SIG-M5 (cell line): ENCODE measurements at places on chromosomes 1 and 21.

- no peak for DNase-seq
Observed at GRCh38 chr1:240621249-240621648, 9.3 kb upstream of the GREM2 start.

DNA sequence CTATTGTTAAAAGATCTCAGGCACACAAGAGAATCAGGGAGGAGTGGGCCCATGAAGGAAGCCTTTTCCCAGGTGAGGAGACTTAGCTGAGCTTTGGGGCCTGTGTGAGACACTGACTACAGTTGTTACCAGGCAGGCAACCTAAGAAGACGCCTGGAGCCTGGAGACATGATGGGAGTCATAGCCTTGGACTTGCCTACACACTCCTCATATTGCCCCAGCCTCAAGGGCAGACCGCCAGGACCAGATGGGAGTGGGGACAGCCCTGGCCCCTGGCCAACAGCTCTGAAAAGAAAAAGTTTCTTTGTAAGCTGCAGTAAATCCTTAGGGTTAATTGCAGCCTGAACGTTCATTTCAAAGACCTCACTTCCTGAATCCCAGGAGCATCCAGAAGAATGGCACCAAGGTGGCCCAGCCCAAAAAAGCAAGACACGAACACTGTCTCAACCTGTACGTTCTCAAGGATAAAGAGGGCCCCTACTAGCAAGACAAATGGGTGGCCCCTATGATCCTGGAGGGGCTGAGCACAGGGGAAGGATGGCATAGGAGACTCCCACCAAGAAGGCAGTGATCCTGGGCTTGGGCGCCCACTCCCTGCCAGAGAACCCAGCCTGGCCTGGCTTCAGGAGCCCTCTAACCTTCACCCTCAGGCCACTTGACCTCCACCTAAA, 33.2 kb upstream of the BTG2 start:
- DNase-seq = no peak

- DNase-seq = no peak
Observed at GRCh38 chr1:26890467-26890796, 349 bp upstream of the GPN2 start.

GRCh38 chr1:222931023-222931422, 116.2 kb downstream of the DISP1 start:
- DNase-seq = no peak

- DNase-seq = no peak
Observed at GRCh38 chr1:212951947-212952640, 1.8 kb downstream of the VASH2 start.

- no peak for DNase-seq
Observed at GRCh38 chr1:43316738-43317520, 16.1 kb downstream of the TIE1 start.

DNA sequence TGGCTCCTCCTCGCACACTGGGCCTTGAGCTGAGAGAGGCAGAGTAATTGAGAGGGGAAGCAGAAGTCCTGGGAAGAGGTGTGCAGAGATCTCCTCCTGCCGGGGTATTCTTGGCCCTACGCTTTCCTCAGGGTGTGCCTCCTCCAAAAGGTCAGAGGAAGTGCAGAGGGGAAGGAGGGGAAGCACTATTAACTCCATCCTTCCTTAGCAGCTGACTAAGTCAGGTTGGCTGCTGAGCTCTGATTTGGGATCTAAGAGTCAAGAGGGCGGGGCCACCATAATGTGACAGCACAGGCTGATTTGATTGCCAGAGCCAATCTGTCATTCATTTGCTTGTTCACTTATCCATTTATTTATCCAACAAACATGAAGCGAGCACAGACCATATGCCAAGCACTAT, 12.3 kb downstream of the ATP2B4 start:
- DNase-seq = no peak

- no peak for DNase-seq
Observed at GRCh38 chr1:116128664-116129063, 17.5 kb downstream of the MAB21L3 start.

DNA sequence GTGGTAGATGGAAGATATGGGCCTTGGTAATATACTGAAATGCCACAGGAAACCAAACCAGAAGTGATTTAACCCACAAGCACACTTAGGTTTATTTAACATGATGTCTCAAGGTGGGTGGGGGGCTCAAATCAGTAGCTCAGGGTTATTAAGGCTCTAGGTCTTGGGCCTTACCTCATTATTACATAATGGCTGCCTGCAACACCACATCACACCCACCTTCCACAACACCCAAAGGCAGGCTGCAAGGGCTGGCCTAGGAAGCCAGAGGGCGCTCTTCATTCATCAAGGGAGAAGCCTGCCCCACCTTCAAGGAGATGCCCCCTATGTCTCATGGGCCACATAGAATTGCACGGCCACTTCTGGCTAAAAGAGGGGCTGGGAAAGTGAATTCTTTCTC, 6.0 kb downstream of the TFF1 start:
- no peak for DNase-seq

- DNase-seq = no peak
Observed at GRCh38 chr1:220410611-220411010, 117.3 kb upstream of the MARK1 start.

DNA sequence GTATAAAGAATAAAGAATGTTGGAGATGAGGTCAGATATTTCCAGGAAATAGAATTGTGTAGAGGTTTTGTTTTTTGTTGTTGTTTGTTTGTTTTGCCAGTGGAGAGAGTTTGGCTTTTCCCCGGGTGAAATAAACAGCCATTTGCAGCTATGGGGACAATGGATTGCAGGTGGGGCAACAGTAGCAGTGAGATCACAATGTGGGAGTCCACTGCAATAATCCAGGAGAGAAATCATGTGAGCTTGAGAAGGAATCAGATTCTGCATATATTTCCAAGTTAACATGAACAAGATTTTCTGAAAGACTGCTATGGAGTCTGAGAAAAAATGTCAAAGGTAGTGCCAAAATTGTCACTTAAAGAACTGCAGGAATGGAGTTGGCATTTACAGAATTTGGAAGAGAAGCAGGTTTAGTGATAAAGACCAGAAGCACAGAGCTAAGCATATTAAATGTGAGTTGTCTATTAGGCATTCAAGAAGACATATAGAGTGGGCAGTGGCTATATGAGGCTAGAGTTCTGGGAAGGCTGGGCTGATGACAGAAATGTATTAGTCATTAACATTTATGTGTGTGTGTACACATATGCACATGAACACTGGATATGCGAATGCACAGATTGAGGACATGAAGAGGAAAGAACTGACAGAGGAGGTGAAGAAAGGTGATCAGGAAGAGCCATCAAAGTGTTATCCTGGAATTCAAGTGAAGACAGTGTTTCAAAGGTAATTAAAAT, 729.6 kb upstream of the PTBP2 start:
- DNase-seq = no peak
